ENCODE measurements at places on chromosomes 16 and 17. TPM values are rescaled to one million over a fixed set of nuclear protein-coding genes. Genes with fewer than 3 reads are reported as not detected.

CCL8 gene
- 1.0 TPM for total RNA-seq

CDH1 gene
- 3.7 TPM for total RNA-seq

NLGN2 gene
- 3.1 TPM for total RNA-seq

TP53TG3 gene
- not detected for total RNA-seq

ZFP90 gene
- total RNA-seq: 19.3 TPM

PRSS21 gene
- not detected for total RNA-seq

GNG13 gene
- total RNA-seq: not detected

ZG16 gene
- not detected for total RNA-seq

CBX8 gene
- 4.2 TPM for total RNA-seq

ARHGAP44 gene
- 3.7 TPM for total RNA-seq

KRT31 gene
- total RNA-seq: 3.1 TPM

APOBR gene
- under 0.01 TPM for total RNA-seq

KRTAP1-1 gene
- not detected for total RNA-seq
